ENCODE measurements at places on chromosomes 12 and 14.

DNA sequence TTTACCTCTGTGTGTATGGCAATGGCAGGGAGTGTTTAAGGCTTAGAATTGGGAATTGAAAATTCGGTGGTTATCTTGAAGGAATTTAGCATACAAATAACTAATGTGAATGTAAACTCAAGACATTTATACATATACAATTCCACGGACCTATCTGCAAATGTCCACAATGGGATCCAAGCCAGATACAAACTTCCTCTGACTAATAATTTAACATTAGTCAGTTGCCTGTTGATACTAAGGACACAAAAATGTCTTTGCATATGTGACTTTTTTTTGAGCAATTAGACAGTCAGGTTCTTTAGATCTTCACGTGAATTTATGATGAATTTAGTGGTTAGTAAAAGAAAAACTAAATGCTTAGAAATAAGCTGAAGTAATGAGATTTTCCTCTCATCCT, 40.5 kb downstream of the ESR2 start:
- DNase-seq = no peak

- DNase-seq = no peak
These were observed 51.0 kb downstream of the WDHD1 start for GRCh38 chr14:54975856-54976255.

DNA sequence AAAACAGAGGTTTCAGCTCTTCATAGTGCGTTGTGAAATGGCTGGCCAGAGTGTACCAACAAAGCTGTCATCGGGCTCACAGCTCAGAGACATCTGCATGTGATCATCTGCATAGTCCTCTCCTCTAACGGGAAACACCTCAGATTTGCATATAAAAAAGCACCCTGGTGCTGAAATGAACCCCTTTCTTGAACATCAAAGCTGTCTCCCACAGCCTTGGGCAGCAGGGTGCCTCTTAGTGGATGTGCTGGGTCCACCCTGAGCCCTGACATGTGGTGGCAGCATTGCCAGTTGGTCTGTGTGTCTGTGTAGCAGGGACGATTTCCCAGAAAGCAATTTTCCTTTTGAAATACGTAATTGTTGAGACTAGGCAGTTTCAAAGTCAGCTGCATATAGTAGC, 14.3 kb upstream of the PAPLN start:
- no peak for DNase-seq

DNA sequence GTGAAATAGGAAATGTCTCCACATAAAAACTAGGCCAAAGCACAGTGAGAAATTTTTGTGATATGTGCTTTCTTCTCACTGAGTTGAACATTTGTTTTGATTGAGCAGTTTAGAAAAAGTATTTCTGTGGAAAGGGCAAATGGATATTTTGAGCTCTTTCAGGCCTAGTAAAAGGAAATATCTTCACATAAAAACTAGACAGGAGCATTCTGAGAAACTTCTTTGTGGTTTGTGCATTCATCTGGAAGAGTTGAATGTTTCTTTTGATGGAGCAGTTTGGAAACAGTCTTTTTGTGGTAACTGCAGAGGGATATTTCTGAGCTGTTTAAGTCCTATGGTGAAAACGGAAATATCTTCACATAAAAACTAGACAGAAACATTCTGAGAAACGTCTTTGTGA, 582.7 kb upstream of the ALG10B start:
- DNase-seq = no peak

DNA sequence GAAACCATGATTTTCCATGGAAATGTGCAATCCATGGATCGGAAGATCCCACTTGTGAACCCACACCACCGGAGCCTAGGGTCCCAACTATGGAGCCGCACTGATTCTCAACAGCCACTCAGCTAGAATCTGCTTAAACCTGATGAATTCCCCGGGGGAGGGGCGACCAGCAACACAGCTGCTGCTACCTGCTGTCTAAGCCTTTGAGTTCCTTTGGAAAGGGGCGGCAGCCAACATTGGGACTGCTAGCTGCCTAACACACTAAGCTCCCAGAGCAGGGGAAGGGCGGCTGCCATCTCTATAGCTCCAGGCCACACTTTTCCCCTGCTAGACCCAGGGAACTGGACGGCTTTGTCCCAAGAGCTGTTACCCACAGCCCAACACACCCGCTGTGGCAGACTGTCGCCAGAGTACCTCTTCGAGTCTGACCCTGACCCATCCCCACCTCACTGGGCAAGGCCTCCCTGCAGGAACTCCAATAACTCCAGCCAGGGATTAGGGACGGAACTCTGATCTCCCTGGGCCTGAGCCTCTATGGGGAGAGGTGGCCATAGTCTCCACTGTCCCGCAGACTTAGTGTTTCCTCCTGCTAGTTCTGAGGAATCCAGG, 205.8 kb upstream of the SLC16A7 start:
- no peak for DNase-seq

- no peak for DNase-seq
These were observed 94.8 kb downstream of the LRP6 start for GRCh38 chr12:12171991-12172511.

- DNase-seq = no peak
These were observed 28.6 kb downstream of the ABCB9 start for GRCh38 chr12:122937622-122938091.

DNA sequence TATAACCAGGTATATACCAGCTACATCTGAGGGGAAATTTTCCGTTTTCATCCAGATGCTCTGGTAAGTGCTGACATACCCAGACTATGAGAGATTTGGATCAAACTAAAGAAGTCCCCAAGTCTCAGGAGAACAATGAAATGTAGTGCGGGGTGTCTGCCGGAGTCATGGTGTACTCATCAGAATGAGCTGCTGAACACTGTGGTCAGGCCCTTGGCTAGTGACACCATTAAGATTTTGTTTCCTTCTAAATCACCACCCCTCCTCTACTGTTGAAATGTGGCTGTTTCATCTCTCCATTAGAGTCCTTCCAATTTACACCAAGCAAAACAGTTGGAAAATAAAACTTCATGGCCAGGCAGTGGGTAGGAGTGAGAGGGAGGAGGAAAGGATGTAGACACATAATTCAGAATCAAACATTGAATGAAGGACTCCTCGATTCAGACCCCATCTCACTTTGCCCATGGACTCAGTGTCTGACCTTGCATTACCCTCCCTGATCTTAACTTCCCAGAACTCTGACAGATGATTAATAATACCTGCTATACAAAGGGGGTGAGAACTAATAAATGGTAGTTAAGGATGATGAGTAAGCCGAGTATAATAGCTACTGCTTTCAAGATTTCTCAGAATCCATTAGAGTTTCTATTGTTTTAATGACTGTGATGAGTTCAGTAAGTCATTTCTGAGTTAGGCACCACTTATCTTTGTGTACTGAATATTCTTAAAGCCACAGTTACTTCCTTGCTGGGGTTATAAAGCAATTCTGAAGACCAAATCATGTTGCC, 127.4 kb downstream of the CRADD start:
- no peak for DNase-seq

GRCh38 chr12:103310546-103311270, 185.1 kb downstream of the C12orf42 start:
- DNase-seq = no peak

DNA sequence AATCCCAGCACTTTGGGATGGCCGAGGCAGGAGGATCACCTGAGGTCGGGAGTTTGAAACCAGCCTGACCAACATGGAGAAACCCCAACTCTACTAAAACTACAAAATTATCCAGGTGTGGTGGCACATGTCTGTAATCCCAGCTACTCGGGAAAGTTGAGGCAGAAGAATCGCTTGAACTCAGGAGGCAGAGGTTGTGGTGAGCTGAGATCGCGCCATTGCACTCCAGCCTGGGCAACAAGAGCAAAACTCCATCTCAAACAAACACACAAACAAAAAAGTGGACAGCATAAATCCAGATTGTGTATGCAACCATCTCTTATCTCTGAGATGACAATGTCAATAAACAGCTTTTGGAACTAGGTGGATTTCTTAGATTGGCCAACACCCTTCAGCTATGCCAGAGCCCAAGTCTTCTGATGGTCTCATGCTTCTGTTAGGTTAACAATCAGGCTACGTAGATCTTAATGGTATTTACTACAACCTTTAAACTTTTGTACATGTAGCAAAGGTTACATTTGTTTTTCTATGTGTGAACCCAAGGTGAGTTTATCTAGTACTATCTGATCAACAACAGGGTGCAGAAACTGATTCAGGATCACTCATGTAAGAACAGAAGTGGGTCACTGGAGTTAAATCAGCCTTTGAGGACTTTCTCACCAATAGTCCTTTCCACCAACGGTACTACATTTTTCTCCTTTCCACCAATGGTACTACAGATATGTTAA, 73.7 kb downstream of the DUSP16 start:
- no peak for DNase-seq

- DNase-seq = no peak
These were observed 33.5 kb downstream of the TSHR start for GRCh38 chr14:80988735-80989429.

DNA sequence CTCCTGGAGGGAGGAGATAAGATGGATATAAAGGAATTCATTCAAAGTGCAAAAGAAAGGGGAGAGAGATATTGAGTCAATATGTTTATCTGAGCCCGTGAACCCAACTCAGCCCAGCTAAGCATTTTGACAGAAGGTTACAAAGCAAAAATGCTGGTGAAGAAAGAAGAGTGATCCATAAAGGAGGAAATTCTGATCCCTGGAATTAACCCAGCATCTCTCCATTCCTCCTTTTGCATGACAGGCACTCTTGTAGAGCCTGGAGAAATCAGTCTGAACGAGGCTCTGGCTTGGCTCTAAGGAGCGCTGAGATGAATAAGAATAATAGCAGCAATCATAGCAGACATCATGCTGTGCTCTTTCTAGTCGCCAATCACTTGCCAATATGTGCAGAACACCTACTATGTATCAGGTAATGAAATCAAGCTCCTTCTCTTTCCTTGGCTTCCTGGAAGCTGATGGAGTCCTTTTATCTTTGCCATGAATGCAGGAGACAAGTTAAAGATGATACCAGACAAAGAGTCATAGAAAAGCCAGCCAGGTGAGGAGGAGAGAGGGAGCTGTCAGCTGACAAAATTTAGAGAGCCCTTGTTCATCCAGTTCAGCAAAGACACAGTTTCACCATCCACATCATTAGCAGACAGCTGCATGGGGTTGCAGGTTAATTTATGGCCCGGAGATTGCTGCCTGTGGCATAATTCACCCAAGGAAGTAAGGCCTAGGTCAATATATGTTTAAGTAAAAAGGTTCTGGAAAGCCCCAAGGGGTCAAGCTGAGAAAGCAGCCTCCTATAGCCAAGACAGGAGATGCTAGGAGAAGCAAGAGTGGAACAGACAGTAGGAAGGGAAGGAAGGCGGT, 476.5 kb upstream of the TBX3 start:
- DNase-seq = no peak

- DNase-seq = no peak
These were observed 205.1 kb downstream of the PTPRO start for GRCh38 chr12:15527201-15528080.

- no peak for DNase-seq
These were observed 8.1 kb downstream of the AEBP2 start for GRCh38 chr12:19447386-19447785.

GRCh38 chr14:65949711-65950516, 536.3 kb upstream of the CCDC196 start:
- DNase-seq = no peak

GRCh38 chr14:96455588-96455987, 46.6 kb upstream of the PAPOLA start:
- DNase-seq = no peak

GRCh38 chr12:77667101-77667500, 163.6 kb upstream of the NAV3 start:
- no peak for DNase-seq

GRCh38 chr14:60735416-60735815, 855 bp downstream of the MNAT1 start:
- DNase-seq = no peak

DNA sequence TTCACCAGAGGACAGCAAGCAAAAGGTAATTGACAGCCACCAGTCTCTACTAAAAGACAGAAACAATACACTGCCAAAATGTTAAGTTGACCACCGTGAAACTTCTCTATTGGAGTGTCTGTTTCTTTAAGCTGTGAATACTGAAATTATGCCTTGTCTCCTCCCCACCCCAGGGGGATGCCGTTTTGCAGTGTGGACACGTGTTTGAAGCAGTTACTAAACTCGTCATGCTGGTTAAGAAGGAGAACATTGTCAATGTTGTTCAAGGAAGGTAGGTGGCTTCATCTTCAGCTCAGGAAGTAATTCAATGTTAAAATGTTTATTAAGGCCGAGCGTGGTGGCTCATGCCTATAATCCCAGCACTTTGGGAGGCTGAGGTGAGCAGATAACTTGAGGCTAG, 32.8 kb downstream of the KCTD10 start:
- no peak for DNase-seq

GRCh38 chr14:55473786-55474185, 33.4 kb upstream of the TBPL2 start:
- DNase-seq = no peak

GRCh38 chr12:44677724-44678123, 198.4 kb downstream of the NELL2 start:
- no peak for DNase-seq

- no peak for DNase-seq
These were observed 185.7 kb upstream of the NTF3 start for GRCh38 chr12:5246196-5246595.

GRCh38 chr14:42130815-42131214, 524.1 kb downstream of the LRFN5 start:
- no peak for DNase-seq

- no peak for DNase-seq
These were observed 22.4 kb downstream of the ASPG start for GRCh38 chr14:104107611-104108569.

GRCh38 chr14:35965400-35965799, 139.3 kb downstream of the BRMS1L start:
- no peak for DNase-seq

- DNase-seq = peak; percentile 83
These were observed 151.0 kb downstream of the ADGRD1 start for GRCh38 chr12:131104463-131105350.

- no peak for DNase-seq
These were observed 283.6 kb downstream of the PCNX1 start for GRCh38 chr14:71190770-71191374.

DNA sequence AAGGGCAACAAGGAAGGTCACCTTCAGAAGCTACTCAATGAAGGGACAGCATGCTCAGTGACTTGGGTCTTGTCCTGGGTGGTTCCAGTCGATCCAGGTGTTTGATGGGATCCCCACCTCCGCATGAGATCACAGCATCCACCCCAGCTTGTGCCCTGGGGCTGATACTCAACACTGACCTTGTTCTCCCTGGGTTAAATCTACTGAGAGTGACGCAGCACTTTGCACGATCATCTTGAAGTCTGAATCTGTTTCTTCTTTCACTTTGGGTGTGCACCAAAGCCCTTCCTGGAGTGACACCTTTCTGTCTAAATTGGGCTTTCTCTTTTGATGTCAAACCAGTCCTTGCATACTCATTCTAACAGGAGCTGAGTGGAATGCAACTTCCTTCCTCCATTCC, 13.8 kb downstream of the NOS1 start:
- no peak for DNase-seq

- no peak for DNase-seq
These were observed 40.8 kb upstream of the BMAL2 start for GRCh38 chr12:27291862-27292261.
